ENCODE measurements at places on chromosomes 2 and 18.

- DNase-seq = no peak
Measured at GRCh38 chr2:238155761-238156694, 2.7 kb upstream of the ERFE start.

DNA sequence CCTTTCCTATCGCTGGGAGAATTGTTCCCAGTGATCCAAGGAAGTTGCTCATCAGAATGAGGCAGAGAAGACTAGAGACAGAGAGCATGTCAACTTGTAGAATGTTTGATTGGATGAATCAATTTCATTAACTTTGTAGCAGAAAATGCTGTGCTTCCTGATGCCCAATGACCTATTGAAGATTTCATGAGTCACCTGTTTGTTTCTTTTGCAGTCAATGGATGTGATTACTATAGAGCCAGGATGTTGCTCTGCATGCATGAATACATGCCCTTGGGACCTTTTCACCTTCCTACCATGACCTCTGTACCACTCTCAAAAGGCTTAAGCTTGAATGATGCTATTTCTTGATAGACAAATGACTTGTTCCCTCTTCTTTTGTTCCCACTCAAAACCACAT is 23.3 kb downstream of the SCG2 start:
- no peak for DNase-seq

DNA sequence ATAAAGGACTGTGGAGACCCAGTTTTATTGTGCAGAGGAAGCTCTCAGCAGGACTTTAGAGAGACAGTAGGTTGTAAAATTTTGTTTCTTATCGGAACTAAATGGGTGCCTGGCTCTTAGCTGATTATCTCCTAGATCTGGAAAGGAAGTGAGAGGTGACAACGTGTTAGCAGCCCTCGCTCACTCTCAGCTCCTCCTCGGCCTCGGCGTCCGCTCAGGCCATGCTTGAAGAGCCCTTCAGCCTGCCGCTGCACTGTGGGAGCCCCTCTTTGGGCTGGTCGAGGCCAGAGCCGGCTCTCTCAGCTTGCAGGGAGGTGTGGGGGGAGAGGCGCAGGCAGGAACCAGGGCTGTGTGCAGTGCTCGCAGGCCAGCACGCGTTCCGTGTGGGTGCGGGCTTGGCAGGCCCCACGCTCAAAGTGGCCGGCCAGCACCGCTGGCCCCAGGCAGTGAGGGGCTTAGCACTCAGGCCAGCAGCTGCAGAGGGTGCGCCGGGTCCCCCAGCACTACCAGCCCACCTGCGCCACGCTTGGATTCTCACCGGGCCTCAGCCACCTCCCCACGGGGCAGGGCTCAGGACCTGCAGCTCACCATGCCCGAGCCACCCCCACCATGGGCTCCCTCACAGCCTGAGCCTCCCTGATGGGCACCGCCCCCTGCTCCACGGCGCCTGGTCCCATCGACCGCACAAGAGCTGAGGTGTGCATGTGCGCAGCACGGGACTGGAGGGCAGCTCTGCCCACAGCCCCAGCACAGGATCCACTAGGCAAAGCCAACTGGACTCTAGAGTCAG is 4.6 kb upstream of the MFF start:
- no peak for DNase-seq

GRCh38 chr18:41783065-41783818 is 171.8 kb upstream of the PIK3C3 start:
- no peak for DNase-seq

DNA sequence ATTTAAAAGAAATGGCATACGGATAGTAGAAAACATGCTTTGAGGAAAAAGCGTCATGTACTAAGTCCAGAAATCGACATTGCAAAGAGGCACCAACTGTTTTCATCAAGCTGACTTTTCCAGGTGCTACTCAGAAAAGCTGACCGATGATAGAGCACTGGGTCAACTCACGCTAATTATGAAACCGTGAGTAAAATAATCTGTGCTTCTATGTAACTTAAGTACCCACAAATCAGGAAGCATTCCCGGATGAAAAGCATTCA is 353 bp upstream of the NUP35 start:
- no peak for DNase-seq

- DNase-seq = no peak
Measured at GRCh38 chr2:220144411-220144810, 517.0 kb downstream of the SLC4A3 start.

GRCh38 chr2:105771836-105772235 is 27.1 kb downstream of the NCK2 start:
- DNase-seq = no peak

- no peak for DNase-seq
Measured at GRCh38 chr2:48991415-48992131, 162.7 kb downstream of the FSHR start.

GRCh38 chr2:195181059-195181705 is 475.8 kb upstream of the SLC39A10 start:
- DNase-seq = no peak

- no peak for DNase-seq
Measured at GRCh38 chr2:198322275-198322674, 517.9 kb downstream of the PLCL1 start.

- DNase-seq = no peak
Measured at GRCh38 chr2:182921234-182921633, 54.8 kb upstream of the FRZB start.

- no peak for DNase-seq
Measured at GRCh38 chr2:181174611-181175580, 194.5 kb downstream of the UBE2E3 start.

DNA sequence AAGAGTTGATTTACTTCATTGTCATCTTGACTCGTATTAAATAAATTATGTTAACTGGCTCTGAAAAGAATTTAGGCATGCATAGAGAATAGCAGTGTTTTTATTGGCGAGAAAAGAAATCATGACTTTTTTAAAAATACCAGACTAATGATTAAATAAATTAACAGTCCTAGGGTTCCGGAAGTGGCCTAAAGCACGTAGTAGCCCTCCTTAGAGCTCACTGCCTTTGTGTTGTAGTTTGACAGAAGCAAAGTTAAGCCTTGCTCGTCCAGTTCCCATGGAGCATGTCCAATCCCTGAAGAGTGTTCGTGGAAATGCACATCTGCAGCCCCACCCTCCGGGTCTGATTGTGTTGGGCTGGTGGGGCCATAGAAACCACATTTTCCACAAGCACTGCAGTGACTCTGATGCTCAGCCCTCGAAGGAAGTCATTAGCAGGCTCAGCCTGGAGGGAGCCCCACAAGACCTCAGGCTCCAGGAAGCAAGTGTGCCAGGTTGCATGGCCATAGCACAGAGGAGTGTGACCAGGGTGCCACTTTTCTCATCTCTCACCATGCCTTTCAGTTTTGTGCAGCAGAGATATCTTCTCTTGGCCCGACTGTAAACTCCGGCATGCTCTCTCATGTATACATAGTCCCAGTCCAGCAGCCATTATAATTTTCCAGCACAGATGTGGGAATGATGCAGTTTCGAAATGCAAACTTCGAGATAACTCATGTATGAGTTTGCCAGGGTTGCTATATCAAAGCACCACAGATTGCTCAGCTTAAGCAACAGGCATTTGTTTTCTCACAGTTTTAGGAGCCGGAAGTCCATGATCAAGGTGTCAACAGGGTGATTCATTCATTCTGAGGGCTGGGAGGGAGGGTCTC is 188.6 kb upstream of the SH3BP4 start:
- DNase-seq = no peak

- DNase-seq = no peak
Measured at GRCh38 chr18:34734056-34734455, 24.0 kb downstream of the DTNA start.

- no peak for DNase-seq
Measured at GRCh38 chr2:43074592-43075053, 151.8 kb downstream of the ZFP36L2 start.

GRCh38 chr18:75783566-75784281 is 356.2 kb upstream of the SMIM21 start:
- DNase-seq = no peak

DNA sequence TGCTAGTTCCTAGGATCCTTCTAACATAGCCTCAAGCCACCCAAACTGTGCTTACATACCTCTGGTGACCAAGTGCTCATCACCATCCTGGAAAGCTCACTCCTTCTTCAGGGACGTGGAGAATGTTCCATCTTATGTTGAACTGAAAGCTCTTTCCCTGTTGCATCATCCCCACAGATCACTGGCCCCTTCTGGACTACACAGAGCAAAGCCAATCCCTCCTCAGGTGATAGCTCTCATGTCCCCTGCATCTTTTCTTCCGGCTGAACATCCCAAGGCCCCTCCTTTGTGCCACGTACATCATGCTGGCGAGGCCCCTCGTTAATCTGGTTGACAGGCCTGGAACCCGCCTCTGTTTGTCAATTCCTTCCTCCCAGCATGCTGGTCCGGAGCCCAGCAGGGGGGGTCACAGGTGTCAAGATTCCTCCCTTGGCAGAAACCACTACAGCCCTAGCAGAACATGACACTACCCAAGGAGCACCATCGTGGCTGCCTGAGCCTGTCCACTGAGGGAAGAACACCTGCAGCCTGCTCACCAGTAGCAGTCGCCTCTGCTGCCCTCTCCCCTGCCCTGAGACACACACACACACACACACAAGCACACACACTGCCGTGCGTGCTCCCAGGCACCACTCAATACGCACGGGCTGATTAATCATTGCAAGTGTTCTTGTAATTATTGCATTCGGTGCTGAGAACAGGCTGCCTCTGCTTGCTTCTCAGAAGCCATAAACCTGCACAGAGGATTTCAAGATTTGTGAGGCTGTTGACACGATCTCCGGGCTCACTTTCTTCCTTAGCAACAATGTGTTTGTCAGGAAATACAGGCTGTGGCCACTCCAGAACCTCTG is 6.3 kb upstream of the KCNK3 start:
- no peak for DNase-seq

DNA sequence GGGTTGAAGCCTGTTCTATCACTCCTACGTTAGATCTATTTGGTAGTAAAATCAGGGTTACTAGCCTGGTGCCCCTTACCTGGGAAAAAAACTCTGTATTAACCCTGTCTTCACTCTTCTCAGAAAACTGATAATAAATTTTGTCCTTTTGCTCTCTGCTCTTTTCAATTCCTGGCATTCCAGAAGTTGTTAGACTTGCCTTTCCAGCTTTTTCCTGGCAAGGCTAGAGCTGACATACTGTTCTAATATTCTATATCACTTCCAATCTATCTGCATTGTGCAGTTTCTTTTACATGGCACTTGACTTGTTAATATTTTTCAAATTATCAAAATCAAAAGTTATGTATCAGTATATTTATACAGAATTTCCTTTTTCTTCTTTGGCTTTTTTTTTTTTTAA is 162.2 kb downstream of the FIGN start:
- DNase-seq = no peak

- DNase-seq = no peak
Measured at GRCh38 chr2:205405752-205406151, 276.5 kb upstream of the NRP2 start.

DNA sequence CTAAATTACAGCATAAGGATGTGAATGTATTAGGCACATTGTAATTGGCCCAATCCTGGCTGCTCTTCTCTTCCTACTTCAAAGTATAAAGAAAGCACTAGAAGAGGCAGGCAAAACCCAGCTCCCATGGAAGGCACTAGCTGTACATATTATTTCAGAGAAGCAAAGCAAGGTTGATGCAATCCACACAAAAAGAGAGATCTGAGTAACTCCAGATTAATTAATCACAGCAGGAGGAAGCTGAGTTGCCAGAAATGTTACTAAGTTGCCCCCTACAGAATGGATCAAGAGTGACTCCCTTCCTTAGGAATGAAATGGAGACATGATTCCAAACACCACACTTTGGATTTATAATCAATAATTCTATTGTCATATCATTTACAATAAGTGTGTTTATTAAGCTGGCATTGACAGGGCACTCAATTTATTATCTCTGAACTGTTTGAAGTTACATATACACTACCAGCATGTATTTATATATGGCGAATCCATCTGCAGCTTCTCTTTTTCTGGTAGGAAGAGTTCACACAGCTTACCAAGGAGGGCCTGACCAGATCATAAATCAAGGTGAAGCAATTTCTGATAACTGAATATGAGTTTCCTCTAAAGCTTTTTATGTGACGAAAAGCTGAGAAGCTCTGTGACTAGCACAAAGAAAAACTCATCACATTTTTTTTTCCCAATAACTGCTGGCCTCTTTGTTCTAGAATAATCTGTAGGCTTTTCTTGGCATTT is 393.1 kb upstream of the LYPD1 start:
- no peak for DNase-seq

GRCh38 chr2:8806885-8807704 is 30.3 kb downstream of the KIDINS220 start:
- no peak for DNase-seq

DNA sequence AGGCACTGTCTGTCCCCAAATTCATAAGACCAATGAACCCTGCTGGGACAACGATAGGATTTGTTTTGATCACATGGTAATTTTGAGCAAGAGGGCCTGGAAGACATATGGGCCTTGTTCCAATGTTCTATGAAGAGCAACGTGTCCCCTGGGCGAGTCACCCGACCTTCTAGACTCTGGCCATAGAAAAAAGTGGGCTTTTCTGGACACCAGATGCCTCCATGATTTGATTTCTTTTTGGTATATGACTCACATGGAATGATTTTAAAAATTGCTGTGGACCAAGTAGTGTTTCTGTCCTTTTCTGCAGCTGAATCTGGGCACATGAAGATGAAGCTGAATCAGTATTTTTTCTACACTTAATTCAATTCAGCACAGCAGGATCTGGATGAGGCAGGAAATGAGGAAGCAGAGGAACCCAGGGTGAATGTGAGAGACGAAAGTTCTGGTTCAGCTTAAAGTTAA is 104.9 kb downstream of the CDC42EP3 start:
- DNase-seq = no peak

Data from stimulated activated CD4-positive, alpha-beta T cell treated with anti-CD3 and anti-CD28 coated beads, Interleukin-12 subunit alpha, Interleukin-12 subunit beta, amount 100 ng/mL, for 4 hours (primary cell).